ENCODE measurements at places on chromosomes 3 and 15.

DNA sequence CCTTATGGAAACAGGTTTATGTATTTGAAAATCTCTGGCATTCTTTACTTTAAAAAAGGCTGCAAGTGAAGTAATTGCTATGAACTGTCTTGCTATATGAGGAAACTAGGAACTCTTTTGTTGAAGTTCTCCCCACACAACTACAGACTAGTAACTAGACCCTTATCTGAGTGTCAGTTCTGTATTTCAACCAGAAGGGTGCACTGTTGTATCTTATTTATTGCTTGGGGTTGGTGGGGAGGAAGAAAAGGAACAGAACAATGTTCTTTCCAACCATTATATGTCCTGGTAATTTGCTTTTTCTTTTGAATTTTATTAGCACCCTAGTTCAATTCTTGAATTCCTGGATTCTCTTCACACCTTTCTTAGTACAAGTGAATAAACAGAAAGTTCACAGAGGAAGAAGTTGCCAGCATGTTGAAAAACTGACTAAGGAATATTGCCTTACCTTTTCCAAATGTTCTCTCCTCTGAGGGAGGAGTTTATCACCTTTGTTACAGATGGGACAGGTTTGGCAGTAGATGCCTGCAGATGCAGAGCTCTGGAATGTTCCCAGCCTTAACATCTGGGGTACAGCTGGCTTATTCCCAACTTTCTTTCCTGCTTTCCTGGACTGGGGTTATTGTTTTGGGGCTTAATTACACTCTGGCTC lies 162.4 kb upstream of the CFAP20DC start:
- peak; percentile 18 for DNase-seq

DNA sequence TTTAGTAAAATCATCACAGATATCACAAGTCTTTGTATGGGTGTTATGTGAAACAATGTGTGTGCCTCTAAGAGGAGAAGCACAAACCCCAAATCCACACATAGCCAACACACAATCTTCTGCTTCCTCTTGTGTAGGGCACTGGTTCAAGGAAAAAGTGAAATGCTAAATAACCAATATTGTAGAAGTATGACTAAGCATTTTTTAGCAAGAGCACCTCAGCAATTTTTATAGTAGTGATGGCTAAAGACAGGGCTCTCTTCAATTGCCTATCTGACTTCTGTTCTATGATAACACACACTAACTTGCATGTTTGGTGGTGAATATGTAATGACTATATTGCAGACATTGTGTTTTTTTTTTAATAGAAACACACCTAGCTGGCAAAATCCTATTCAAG lies 997.9 kb upstream of the ALCAM start:
- no peak for DNase-seq

DNA sequence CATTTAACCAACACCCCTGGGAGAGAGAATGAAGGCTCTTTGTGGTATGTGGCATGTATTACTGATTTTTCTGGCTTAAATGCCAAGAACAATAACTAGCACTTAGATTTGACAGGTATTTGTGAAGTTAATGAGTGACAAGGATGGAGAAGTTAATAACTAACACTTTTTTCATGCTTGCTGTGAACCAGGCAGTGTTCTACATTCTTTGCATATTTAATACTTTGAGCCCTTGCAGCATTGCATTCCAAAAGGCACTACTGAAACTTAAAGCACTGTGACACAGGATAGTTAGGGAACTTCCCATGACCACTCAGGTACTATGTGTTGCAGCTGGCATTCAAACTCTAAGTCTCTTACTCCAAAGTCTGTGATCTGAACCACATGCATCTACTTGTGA lies 650.6 kb downstream of the ZPLD1 start:
- no peak for DNase-seq

DNA sequence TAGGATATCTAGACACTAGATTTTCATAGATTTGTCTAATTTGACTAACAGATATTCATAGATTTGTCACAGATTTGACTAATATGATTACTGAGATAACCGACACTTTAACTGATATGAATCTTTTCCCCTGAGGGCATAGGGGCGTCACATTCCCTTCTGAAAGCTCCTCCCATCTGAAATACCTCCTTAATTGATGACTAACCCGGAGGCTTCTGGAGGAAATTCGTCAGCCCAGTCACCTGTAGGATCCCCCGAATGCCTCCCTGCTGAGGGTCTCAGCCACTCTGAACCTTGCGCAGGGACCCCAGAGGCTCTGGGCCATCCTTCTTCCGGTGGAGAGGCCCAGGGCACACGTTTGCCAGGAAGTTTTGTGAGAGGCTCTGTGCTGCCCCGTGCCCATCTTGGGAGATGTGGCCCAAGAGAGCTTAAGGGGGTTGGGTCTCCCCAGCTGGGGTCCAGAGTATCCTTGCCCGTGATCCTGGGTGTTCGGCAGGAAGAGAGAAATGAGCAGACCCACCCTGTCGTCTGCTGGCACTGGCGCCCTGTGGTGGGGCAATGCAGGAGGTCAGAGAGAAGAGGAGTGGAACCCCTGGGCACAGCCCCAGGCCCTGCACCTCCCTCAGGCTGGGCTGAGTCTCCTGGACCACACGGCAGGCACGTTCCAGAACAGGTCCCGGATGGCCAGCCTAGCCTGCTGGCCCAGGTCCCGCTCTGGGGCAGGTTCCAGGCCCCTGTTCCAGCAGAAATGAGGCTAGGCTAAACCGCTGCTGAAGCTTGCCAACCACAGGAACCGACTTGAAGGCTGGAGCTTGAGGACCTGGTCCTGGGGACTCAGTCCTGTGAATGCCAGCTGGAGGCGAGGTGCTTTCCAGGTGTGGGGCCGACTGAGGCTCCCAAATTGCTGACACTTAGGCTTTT lies 1.7 kb downstream of the PLA2G4D start:
- no peak for DNase-seq

DNA sequence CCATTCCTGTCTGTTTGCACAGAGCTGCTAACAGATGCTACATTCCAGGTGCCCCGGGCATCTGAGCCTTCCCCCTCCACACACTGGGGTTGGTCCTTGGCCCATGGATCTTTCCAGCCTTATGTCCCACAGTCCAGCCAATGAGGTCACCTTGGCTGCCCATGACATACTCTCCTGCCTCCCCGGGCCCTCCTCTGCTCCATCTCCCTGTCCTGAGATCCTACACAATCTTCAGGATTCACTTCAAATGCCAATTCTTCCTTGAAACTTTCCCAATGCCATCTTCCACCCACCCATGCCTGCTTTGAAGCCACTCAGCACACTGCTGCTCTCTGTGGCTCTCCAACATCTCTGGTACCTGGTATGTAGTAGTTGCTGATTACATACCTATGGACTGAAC lies 4.3 kb downstream of the CHRNA3 start:
- DNase-seq = no peak

DNA sequence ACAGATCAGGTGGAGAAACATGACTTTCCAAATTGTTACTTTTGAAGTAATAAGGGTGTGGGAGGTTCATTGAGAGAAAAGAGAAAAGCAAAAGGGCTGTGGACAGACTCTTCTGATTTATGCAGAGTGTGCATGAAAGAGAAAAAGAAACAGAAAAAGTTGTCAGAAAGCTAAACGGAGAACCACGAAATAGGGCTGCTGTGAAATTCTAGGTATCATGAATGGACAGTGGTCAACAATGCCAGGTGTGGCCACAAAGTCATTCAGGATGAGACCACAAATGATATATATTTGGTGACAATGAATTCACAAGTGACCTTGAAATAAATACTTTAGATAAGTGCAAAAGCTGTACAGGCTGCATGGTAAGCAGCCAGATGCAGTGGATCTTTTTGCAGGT lies 170.1 kb downstream of the IL5RA start:
- no peak for DNase-seq

- no peak for DNase-seq
Observed at GRCh38 chr3:170762064-170762463, 107.9 kb downstream of the RPL22L1 start.

- DNase-seq = no peak
Observed at GRCh38 chr3:93855401-93855800, 118.3 kb downstream of the PROS1 start.

- DNase-seq = no peak
Observed at GRCh38 chr3:23676093-23676492, 129.7 kb upstream of the UBE2E1 start.

GRCh38 chr15:63156755-63157117 lies 541 bp downstream of the RPS27L start:
- DNase-seq = no peak

DNA sequence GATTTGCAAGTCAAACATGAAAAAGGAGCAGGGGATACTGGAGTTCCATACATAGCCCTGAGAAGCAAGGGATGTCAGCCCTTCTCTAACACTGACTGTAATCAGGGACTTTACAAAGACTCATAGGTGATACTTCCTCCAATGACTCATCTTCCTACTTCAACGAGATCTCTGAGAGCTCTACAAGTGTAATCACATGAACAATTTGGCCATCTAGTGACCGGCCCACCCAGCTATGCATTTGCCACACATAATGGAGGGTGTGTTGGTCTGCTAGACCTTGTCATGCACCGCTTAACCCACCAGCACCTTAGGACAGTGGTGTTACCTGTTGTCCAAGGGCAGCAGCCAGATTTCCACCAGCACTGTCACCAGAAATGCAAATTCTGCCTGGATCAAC lies 75.3 kb downstream of the NCEH1 start:
- no peak for DNase-seq

- DNase-seq = no peak
Observed at GRCh38 chr15:48935236-48935635, 28.5 kb downstream of the SHC4 start.

- peak; percentile 44 for DNase-seq
Observed at GRCh38 chr15:98609144-98609852, 39.0 kb upstream of the IGF1R start.

GRCh38 chr3:126130981-126131745 lies 47.2 kb upstream of the SLC41A3 start:
- DNase-seq = no peak

DNA sequence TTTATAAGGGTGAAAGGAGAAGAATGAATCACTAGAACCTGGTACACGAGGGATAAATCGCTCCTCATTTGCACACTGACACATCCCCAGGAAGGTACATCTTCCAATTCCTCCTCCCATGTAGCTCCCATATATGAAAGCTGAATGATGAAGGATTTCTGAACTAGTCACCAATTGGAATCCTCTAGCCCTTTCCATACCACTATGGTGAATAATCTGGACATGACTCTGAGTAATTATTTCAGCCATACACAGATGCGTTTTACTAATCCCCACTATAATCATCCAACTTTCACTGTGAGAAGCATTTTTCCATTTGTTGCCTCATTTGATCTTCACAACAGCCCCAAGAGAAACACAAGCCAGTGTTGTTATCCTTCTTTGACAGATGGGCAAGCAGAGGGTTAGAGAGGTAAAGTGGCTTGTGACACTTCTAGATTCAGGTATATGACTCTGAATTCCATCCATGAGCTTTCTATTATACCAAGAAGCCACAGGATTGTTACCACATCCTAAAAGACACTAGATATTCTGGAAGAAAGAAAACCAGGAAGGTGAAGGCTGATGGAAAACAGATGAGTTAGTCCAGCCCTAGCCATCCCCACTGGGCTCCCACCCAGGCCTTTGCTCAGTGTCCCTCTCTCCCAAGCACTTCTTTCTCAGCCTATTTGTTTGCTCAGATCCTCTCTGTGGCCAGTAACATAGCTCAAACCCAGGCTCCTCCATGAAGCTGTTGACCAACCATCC lies 22.2 kb upstream of the BCL6 start:
- peak; percentile 85 for DNase-seq

DNA sequence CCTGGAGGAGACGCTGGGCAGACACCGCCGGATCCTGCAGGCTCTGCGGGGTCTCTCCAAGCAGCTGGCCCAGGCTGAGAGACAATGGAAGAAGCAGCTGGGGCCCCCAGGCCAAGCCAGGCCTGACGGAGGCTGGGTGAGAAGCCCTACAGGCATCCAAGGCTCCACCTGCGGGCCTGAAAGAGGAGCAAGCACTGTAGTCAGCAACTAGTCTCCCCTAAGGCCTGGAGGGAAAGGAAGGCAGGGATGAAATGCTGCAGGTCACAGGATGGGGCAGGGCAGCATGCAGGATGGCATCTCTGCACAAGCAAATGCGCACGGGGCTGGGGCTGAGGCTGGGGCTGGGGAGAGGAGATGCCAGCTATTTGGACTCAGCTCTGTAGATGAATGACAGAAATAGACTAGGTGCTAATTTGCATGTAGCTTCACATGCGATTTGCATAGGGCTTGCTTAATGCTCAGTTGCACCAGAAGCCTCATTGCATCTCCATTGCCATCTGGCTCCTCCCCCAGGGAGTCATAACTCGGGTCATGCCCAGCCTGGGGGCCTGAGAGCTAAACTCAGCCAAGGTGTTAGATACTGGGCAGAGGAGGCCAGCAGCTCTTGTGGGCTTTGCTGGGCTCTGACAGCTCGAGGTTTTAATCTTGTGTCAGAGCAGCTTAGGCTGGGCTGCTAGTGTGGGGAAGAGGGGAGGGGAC lies 5.2 kb upstream of the CPLX3 start:
- DNase-seq = no peak

- peak; percentile 18 for DNase-seq
Observed at GRCh38 chr3:58989163-58989562, 60.7 kb downstream of the CFAP20DC start.
